ENCODE measurements at places on chromosomes 1 and 21.

DNA sequence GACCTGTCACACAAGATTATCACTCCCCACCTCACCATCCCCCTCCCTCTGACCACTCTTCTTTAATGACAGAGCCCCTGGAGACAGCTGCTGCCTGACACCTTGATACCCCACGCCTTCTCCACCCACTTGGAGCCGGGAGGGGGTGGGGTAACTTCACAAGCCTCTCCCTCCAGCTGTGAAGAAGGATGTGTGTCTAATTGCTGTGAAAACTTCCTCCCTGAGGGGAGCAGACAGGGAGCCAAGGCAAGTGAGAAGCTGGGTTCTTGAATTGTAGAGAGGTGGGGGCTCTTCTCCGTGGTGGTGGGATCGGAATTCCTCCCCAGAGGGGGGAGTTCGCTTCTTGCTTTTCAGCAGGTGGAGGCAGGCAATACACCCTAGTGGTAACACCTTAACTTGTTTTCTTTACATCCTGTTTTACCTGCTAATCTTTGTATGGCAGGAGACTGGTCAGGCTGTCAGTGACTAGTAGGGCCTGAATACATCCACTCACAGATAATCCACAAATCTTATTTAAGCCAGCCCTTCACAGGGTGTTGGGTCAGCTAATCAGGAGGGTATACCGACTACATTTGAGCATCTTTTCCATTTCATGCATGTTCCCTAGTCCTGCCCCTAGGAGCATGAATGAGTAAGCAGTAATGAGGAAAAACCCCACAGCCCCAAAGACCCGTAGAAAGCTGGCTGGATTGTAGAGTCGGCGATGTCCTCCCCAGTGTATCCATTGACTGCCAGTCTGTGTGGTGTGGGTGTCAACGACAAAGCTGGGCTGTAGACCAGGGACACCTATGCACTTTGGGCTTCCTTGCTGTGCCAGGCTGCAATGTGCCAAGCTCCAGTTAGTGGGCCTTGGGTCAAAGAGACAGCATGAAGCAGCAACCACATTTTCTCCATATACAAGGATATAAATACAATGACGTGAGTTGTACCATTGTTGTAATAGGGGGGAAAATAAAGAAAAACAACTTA, 57.3 kb downstream of the NFASC start:
- DNase-seq, result no peak

- no peak for DNase-seq
These were observed 24.7 kb downstream of the TENT5C start for GRCh38 chr1:117630423-117630998.

DNA sequence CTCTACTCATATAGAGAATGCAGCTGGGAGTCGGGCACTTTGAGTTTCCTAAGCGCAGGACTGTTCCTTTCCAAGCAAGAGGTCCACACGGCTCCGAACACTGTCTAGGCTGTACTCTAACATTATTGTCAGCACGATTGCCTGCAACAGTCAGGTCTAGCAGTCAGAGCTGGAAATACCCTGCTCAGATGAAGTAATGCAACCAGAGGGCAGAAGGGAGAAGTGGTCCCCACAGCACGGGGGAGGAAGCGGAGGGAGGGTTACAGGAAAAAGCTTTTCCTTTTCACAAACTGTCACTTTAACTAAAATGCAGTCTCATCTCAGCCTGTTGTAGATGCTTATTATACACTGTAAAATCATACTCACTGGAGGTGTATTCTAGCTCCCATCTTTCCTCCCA, 98.9 kb upstream of the SLC44A3 start:
- DNase-seq, result peak; percentile 96

GRCh38 chr1:31377364-31377863, 4.5 kb upstream of the FABP3 start:
- DNase-seq, result no peak

- no peak for DNase-seq
These were observed 37.5 kb upstream of the HOOK1 start for GRCh38 chr1:59776960-59777852.

DNA sequence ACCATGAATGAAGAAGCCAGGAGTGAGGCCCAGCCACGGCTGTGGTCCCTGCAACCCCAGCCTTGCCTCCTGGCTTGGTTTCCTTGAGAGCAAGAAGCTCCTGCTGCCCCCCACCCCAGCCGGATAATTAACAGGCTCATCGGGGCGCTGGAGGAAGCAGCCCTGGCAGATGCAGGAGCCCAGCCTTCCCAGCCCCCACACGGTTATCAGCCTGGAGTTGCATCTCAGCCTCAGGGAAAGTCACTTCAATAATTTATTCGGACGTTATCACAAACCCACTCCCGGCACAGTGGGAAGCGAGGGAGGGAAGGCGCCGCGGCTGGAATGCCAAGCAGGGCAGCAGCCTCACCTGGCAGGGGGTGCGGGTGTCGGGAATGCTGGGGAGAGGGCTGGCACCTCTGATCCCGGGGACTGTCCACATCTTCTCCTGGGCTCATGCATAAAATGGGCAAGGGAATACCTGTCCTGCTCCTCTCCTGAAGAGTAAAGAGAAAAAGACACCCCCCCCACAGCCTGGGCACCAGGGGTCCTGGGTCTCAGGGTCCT, 43.3 kb upstream of the LRP8 start:
- no peak for DNase-seq

- DNase-seq, result no peak
These were observed 19.9 kb downstream of the GBP1 start for GRCh38 chr1:89044970-89045721.

DNA sequence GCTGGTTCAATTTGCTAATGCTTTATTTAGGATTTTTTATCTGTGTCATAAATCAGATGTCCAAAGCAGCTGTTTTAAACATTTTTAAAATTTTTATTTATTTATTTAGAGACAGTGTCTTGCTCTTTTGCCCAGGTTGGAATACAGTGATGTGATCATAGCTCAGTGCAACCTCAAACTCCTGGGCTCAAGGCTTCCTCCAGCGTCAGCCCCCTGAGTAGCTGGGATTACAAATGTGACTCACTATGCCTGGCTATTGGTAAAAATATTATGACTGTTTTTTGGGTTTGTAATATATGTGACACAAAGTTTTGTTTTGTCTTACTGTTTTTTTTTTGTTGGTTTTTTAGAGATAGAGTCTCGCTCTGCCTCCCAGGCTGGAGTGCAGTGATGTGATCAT, 11.8 kb downstream of the ZBED6 start:
- no peak for DNase-seq

GRCh38 chr1:233082778-233083550, 132.6 kb downstream of the NTPCR start:
- peak; percentile 75 for DNase-seq

GRCh38 chr1:182149411-182149965, 88.0 kb upstream of the ZNF648 start:
- peak; percentile 98 for DNase-seq

DNA sequence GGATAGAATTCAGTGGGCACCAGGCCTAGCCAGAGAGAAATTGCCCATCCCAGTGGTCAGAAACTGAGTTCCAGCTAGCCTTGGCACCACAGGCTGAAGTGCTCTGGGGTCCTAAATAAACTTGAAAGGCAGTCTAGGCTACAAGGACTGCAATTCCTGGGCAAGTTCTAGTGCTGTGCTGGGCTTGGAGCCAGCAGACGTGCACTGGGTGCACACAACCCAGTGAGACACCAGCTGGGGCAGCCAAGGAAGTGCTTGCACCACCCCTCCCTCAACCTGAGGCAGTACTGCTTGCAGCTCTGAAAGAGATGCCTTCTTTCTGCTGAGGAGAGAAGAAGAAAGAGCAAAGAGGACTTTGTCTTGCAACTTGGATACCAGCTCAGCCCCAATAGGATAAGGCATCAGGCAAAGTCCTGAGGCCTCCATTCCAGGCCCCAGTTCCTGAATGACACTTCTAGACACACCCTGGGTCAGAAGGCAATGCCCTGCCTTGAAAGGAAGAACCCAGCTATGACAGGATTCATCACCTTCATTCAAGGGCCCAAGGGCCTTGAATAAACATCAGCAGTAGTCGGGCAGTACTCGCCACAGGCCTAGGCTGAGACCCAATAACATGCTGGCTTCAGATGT, 55.1 kb downstream of the OVGP1 start:
- DNase-seq, result no peak

DNA sequence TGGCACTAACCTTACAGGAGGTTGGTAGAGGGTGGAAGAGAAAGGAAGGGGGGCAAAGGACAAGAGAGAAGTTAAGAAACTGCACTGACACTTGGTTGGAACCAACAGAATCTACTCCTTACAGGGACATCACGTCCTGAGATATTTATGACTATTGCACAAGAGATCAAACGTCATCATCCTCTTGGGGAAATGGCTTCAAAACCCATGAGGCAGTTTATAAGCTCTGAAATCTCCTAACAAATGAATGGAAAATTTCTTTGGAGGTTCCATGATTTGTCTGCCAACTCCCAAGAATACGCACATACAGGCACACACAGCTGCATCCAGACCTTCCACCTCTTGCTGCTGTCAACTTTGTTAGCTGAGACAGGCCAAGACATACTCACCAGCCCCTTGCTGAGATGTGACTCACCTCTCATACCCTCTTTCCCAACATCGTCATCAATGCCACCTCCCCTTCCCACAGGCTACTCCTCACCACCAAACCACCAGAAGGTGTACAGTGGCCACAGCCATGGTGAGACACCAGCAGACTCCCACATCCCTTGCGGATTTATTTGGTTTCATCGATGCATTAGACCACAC, 135.5 kb downstream of the SETD4 start:
- DNase-seq, result no peak

- no peak for DNase-seq
These were observed 17.5 kb downstream of the CAP1 start for GRCh38 chr1:40058097-40058452.

DNA sequence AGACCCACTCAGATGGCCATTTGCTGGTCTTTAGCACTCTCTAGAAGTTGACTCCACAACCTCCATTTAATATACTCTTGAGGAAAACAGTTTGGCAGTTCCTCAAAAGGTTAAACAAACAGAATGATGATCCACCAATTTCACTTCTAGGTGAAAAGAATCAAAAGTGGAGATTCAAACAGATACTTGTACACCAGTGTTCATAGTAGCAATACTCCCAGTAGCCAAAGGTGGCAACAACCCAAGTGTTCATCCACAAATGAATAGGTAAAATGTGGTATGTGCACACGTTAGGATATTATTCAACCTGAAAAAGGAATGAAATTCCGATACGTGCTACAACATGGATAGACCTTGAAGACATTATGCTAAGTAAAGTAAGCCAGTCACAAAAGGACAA, 6.3 kb downstream of the PRCC start:
- no peak for DNase-seq

DNA sequence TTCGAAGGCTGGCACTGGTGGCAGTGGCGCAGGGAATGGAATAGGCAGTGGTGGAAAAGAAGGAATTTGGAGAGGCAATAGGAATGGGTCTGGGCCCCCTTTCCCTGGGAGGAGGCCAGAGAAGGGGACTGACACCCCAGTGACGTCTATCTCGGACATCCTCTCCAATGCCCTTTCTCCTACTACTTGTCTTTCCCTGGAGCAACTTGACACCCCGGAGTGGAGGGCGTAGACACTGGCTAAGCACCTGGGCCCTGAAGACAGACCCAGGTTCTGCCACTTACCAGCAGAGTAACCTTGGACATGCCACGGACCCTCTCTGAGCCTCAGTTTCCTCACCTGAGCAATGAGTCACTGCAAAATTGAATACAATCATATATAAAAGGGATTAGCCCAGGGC, 86.8 kb downstream of the CAMK2N1 start:
- DNase-seq, result no peak

DNA sequence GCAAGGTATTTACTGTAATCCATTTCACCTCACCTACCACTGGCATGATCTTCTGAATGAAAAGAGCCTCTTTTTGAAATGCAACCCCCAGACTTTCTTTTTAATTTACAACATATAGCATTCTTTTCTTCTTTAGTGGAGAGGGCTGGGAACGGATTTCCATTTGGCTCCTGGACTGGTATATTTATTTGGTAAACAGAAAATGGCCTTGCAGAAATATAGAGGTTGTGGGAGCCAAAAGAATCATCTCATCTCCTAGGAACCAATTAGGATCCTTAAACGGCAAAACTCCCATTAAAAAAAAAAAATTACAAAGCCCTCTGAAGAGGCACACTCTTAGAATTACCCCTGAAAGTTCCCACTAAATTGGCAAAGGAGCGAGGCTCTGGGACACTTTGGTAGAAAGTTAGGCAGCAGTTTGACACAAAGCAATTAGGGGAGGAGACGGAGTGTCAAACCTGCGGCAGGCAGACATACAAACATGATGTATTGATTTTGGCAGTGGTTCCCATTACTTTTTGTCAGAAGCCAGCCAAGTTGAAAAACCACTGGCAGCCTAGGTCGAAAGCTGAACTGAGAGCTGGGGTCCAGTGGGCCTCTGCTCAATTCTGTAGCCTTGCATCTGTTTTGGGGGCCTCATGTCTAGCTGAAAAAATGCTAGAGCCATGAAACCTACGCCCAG, 135.1 kb upstream of the MAGI3 start:
- DNase-seq, result no peak

GRCh38 chr1:234891427-234891826, 237.2 kb downstream of the TOMM20 start:
- DNase-seq, result no peak

DNA sequence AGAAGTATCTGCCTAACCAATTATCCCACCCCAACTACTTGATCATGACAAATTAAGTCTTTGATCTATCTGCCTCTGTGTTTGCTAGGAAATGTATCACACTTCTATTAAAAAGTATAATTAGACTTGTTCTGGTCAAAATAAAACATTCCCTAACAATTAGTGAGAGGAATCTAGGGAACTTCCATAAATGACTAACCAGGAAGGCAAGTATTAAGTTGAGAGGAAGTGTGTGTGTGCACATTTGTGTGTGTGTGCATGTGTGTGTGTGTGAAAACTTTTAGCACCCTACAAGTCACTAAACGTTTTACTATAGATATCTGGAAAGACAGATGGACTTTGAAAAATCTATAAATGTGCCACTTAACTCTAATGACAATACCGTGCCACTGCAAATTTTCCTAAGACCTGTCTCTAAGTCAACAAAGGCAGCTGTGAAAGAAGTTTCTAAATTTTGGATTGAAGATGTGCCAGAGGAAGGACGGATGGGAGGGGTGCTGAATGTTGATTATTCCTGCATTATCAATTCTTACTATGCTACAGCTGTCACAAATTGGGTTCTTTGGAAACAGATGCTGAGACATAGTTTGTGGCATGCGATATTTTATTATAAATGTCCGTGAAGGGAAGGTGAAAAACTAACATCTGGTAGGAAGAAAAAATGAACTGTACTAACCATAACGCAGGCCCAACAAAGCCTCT, 567.1 kb downstream of the PTPRC start:
- DNase-seq, result no peak

GRCh38 chr1:235416662-235417049, 49.4 kb downstream of the TBCE start:
- no peak for DNase-seq

DNA sequence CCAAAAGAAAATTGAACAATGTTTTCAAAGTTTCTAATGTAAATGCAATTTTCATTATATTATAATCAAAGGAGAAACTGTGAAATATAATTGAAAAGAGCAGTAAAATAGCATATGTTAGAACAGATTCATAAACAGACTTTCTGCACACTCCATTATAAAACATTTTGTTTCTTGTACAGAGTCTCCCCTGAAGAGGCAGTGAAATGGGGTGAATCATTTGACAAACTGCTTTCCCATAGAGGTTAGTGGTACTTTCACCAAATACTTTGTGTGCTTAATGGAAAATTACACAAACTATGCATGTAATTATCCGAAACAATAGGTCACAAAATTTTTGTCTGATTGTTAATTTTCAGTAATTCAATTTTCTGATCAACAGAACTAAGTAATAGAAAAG, 1.9 kb downstream of the RGS18 start:
- DNase-seq, result peak; percentile 52

- DNase-seq, result no peak
These were observed 3.1 kb upstream of the DDAH1 start for GRCh38 chr1:85467929-85468540.

- no peak for DNase-seq
These were observed 18.7 kb upstream of the POFUT2 start for GRCh38 chr21:45306453-45306831.
